Astrocyte of the cerebellum (primary cell): ENCODE measurements at places on chromosomes 16 and 17.

GRCh38 chr16:31260136-31260931, 559 bp downstream of the ITGAM start:
- no peak for DNase-seq

DNA sequence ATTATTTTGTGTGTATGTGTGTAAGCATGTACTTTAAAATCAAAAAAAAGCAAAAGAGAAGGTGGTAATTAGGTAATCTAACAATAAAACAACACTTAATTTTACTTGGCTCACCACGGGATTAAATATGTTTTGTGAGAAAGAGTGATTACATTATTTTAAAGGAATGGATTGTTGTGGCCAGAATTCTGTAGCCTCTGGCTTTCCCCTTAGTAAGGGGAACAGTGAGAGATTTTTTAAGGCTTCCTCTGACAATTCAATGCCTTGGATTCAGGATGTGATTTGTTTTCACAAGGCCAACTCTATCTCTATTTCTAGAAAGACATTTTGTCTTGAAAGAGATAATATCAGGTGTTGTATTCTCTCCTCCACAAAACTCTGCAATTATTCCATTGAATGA, 560.3 kb upstream of the CDH8 start:
- no peak for DNase-seq

DNA sequence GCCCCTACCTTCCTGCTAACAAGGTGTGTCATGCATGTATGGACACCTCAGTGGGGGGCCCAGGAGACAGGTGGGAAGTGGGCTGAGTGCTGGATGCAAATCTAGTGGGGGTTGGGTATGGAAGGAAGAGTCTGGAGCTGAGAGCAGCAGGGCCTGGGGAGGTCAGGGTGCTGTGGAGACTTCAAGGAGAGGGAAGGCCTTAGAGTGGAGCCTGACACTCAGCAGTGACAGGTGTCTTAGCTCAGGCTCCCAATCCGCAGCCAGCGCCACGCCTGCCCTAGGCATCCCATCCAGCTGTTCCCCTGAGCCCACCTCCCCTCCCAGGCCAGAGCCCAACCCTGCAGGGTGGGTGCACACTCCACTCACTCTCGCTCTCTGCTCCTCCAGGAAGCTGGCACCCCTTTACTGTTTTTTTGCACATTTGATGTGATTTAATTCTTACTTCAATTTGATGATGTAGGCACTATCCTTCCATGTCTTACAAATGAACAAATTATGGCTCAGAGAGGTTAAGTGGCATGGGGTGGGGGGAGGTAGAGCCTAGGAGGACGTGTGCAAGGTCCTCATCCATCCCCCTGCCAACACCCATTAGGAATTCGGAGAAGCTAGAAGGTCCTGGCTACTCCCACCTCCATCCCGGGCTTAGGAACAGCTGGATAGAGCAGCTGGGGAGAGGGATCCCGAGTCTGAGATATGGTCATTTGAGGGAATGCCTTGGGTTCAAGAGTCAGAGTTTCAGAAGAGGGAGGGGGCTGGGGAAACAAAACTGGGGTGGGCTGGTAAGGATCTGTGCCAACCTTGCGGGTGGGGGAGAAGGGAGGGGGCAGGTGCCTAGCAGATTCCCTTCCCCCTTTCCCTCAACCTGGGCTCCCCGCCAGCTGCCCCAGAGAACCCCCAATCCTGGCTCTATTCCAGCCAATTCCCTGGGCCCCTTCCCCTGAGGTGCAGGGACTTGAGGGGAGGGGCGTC, 2.1 kb downstream of the FAM171A2 start:
- no peak for DNase-seq

DNA sequence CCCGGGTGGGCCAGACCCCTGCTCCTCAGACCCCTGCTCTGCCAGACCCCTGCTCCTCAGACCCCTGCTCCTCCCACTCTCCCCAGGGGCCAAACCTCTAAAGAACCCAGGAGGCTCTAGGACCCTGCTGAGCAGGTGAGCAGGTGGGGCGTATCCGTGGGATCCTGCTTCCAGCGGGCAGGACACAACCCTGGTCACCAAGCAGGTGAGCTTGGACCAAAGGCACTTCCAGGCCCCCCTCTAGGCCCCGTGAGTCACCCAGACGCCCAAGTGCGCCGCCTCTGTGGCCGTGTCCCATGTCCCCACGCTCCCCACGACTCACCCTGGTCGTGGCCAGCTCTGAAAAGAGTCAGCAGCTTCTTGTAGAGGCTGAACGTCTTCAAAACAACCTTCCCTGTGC, 5.0 kb downstream of the CYBC1 start:
- no peak for DNase-seq

- DNase-seq, result no peak
Observed at GRCh38 chr17:29401258-29401657, 11.1 kb downstream of the TAOK1 start.

DNA sequence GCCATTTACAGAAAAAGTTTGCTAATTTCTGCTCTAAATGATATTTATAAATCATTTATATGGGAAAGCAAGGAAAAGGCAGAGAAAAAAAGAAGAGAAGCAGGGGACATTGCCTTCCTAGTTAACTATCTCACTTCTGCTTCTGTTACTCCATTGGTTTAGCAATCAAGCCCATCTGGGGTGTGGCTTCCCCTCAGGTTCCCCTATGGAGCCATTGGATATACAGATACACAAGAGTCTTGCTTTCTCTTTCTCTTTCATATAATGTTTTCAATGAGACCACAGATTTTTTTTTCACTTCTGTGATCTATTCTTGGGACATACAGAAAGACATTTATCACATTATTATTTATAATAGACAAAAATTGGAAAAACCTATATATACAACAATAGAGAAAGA, 105.6 kb upstream of the TOM1L1 start:
- no peak for DNase-seq

GRCh38 chr16:65490286-65490685, 368.4 kb upstream of the CDH11 start:
- DNase-seq, result no peak

- no peak for DNase-seq
Observed at GRCh38 chr16:21126518-21126917, 24.1 kb downstream of the DNAH3 start.

DNA sequence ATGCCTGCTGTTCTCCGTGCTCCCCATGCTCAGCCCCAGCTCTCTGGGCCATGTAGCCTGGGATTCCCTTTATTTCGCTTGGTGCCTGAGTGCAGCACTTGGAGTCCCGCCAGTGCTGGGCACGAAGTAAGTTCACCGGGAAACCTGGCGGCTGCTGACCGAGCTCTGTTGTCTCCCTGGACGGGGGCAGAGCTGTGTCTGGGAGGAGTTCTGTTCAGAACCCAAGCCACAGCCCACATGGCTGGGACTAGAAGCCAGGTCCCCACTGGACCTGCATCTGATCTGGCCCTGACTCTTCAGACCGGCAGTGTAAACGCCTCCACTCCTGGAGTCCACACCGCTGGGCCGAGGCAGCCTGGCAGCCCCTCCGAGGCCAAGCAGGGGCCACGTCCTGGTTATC, 37.5 kb upstream of the CIBAR2 start:
- no peak for DNase-seq

DNA sequence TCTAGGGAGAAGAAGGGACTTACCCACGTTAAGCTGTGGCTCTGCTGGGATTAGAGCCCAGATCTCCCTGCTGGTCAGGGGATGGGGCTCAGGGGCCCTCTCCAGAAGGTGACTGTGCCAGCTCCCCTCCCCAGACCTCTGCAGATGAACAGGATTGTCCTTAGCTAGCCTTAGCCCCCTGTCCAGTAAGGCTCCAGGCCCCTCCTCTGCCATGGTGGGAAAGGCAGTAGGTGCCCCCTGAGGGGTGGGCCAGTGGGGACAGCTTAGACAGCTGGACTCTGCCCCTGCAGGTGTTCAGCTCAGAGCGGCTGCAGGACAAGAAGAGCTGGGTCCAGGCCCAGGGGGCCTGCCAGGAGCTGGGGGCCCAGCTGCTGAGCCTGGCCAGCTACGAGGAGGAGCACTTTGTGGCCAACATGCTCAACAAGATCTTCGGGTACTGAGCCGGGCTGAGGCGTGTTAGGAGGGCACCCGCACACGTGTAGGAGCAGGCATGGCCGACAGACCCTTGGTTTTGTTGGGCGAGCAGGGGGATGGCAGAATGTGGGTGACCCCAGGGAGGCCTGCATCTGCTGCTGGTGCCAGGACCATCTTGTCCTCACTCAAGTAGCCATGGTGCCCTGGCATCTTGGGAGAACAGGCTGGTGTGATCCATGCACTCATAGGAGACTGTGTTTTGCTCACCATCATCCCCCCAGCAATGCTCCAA, 50.9 kb downstream of the MRC2 start:
- no peak for DNase-seq

DNA sequence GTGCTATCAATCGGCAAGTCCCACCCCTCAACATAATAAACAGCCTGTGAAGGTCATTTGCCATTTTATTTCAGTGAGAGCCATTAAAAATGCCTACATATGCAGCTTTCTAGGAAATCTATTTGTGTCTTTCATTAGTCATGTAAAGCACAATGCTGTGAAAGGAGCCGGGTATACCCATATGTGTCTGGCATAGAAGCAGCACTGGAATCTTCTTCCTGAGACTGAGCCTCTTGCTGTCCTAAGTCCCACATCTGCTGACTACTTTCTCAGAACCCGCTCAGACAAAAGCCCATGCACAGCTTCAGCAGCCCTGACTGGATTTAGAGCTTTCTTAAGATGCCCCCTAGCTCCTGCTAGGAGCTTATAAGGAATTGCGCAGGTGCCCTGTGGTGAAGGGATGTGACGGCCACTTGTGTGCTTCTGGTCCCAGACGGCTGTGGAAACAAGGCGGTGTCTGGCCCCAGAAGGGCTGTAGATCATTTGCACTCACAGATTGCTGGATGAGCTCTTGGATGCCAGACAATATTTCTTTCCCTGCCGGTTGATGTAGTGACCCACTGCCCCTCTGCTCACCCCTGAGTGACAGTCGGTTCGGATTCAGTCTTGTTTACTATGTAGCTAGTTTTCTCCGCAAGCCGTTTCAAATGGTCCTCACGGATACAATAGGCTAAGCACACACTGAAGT, 172.2 kb downstream of the ANKFN1 start:
- DNase-seq, result no peak

DNA sequence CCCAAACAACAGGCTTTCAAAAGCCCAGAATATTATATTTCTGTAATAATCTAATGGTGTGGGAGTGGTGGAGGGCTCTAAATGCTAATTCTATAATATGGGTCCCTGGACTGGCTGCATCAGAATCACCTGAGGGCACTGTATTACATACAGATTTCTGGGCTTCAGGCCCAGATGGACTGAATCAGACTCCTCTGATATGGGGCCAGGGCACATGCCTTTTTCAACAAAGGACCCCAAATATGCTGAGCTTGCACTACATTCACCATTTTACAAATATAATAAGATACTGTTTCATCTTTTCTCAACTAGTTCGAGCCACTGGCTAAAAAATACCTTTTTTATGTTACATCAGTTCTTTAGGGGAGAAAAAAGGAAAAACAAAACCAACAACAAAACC, 309.7 kb downstream of the MAP2K6 start:
- DNase-seq, result no peak

DNA sequence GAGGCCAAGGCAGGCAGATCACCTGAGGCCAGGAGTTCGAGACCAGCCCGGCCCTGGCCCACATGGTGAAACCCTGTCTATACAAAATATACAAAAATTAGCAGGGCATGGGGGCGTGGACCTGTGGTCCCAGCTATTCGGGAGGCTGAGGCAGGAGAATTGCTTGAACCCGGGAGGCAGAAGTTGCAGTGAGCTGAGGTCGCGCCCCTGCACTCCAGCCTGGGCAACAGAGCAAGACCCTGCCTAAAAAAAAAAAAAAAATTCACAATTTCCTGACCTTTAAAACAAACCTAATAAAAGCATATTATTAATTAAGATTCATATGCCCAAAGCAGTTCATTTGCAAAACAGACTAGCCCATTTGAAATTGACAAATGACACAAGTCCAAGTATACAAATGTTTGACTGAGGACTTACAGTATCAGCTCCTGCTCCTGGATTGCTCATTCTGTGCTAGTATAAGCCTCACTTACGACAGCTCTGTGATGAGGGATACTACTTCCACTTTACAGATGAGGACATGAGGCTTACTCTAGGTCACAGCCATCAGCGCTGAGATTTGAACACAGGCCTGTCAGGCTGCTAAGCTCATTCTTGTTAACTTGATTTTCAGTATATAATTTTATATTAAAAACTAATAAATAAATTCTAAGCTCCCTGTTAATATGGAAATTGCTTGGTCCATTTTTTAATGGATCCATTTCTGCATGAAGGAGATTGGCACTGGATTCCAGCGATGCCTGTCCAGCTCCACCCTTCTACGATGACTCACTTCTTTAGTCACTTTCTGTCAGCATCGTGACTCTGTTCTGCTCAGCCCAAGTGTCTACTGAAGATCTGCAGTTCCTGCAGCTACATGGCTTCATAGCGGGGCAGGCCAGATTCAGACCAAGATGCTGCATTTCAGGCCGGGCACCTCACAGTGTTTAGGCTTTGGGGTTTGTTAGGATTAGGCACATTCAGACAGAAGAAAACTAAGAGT, 88.2 kb downstream of the WDR59 start:
- DNase-seq, result no peak

- DNase-seq, result no peak
Observed at GRCh38 chr16:53601961-53602360, 99.0 kb upstream of the AKTIP start.
